Thymus (tissue), 14 donors: ENCODE measurements at places on chromosomes 3 and 15.

DNA sequence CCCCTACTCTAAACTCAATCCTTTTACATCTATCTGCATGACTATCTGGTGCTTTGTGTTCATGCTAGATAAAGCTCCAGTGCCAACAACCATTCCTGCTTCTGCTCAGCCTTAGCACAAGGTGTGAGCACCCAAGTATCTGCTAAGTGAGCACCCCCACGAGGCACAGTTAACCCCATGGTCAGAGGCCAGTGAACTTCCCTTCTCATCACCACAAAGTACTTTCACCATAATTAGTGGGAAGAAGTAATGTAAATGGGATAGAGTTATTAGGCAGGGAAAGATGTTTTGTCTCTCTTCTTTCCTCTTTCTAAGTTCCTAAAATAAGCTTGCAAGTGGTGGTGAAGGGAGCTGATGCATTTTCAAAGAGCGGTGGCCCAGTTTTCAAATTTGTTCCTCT lies 96.4 kb downstream of the ANO10 start:
- H3K27ac ChIP-seq: no peak overlapping the region
- H3K36me3 ChIP-seq: no peaks in the 10 kb centered on the region
- no peaks in the 10 kb centered on the region for H3K4me1 ChIP-seq
- H3K4me3 ChIP-seq: no peak overlapping the region

DNA sequence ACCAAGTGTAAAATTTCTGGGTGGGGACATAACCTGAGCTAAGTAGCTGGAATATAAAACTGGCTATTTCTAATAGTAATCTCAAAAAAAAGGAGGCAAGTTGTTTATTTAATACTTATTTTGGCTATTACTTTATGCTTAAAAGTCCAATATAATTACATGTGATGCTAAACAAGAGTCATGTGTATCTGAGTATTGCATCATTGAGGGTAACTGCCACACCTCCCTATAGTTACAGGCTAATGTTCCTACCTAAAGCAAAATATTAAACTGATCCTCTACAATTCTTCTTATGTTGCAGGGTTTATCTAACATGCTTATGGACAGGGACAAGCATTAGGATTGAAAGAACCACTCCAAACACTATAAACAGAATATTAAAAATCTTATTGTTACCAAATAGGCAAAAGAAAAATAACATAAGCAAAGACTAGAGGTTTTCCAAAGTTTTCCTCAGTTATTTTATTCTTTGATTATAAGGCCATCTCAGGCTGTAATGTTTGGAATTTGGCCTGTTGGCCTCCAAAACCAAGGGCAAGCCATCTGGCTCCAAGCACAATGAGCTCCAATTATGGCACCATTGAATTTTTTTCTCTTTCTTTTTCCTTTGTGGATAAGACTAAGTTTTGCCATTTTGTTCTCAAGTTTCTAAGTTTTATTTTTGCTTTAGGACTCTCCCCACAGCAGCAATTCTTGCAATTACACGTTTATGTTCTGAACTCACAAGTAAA lies 75.8 kb upstream of the ABI3BP start:
- H3K27ac ChIP-seq: no peak overlapping the region
- H3K36me3 ChIP-seq: no peaks in the 10 kb centered on the region
- no peak for DNase-seq

DNA sequence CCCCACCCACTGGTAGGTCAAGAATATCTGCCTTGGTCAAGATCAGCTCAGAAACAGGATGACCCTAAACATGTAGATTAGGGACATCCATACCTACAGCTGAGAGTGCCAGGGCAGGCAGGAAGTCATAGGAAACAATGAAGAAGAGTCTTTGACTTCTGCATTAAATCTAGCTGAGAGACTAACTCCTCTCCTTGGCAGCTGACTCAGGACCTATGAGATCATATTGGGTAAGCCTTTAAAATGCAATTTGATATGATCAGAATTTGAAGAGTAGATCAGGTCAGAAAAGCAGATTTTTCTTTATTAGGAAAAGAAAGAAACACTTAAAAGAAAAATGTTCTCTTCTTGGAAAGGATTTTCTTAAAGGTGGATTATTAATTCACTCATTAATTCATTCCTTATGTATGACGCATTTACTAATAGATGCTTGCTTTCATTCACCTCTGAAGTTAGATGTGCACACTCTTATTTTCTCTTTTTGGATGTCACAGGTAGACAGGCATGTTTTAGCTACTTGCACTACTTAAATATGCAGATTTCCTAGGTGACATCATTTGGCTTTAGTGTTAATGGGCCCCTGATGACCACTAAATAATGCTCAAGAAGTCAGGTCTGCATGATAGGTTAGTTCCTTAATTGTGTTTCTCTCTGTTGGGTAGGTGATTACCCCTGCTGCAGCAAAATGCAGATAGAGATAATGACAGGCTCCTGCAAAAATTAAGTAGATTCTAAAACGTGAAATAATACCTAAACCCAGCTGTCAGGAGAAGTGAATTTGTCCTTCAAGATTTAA lies 35.7 kb upstream of the GSK3B start:
- H3K4me1 ChIP-seq: no peaks in the 10 kb centered on the region
- H3K27ac ChIP-seq: no peak overlapping the region
- H3K36me3 ChIP-seq: no peaks in the 10 kb centered on the region
- no peaks in the 10 kb centered on the region for H3K27me3 ChIP-seq
- no peak overlapping the region for H3K4me3 ChIP-seq
- DNase-seq: no peak

- no peak for DNase-seq
- no peaks in the 10 kb centered on the region for H3K36me3 ChIP-seq
- no peaks in the 10 kb centered on the region for H3K27me3 ChIP-seq
- no peak overlapping the region for H3K27ac ChIP-seq
Observed at GRCh38 chr3:65778968-65779367, 259.8 kb downstream of the MAGI1 start.

GRCh38 chr3:55245351-55245750 lies 241.8 kb downstream of the WNT5A start:
- H3K4me3 ChIP-seq: no peak overlapping the region
- H3K27me3 ChIP-seq: no peaks in the 10 kb centered on the region
- no peaks in the 10 kb centered on the region for H3K4me1 ChIP-seq
- no peak for DNase-seq

GRCh38 chr15:92634671-92635201 lies 20.8 kb downstream of the FAM174B start:
- DNase-seq: no peak
- H3K4me1 ChIP-seq: no peaks in the 10 kb centered on the region
- H3K27ac ChIP-seq: no peak overlapping the region
- no peaks in the 10 kb centered on the region for H3K27me3 ChIP-seq

GRCh38 chr15:29596266-29596665 lies 226.0 kb downstream of the TJP1 start:
- DNase-seq: no peak
- H3K27me3 ChIP-seq: no peaks in the 10 kb centered on the region
- no peaks in the 10 kb centered on the region for H3K36me3 ChIP-seq
- no peak overlapping the region for H3K4me3 ChIP-seq
- no peaks in the 10 kb centered on the region for H3K4me1 ChIP-seq

DNA sequence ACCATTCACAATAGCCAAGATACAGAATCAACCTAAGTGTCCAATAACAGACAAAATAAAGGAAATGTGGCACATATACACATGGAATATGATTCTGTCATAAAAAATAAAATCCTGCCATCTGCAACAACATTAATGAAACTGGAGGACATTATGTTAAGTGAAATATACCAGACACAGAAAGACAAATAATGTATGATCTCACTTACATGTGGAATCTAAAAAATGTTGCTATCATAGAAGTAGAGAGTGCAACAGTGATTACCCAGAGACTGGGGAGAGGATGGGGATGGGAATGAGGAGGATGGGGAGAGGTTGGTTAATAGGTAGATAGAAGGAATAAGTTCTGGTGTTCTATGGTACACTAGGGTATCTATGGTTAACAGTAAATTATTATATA lies 28.7 kb downstream of the MRPL3 start:
- no peaks in the 10 kb centered on the region for H3K27me3 ChIP-seq
- no peaks in the 10 kb centered on the region for H3K4me1 ChIP-seq
- no peak for DNase-seq
- H3K27ac ChIP-seq: no peak overlapping the region
- peaks cover 14% of the 10 kb centered on the region for H3K36me3 ChIP-seq
- H3K4me3 ChIP-seq: no peak overlapping the region

- no peak overlapping the region for H3K4me3 ChIP-seq
- no peaks in the 10 kb centered on the region for H3K36me3 ChIP-seq
- DNase-seq: no peak
- H3K4me1 ChIP-seq: no peaks in the 10 kb centered on the region
- H3K27me3 ChIP-seq: no peaks in the 10 kb centered on the region
Observed at GRCh38 chr3:84096188-84096587, 862.6 kb upstream of the CADM2 start.

- no peaks in the 10 kb centered on the region for H3K27me3 ChIP-seq
- no peaks in the 10 kb centered on the region for H3K36me3 ChIP-seq
- no peaks in the 10 kb centered on the region for H3K4me1 ChIP-seq
- DNase-seq: no peak
- H3K4me3 ChIP-seq: no peak overlapping the region
- H3K27ac ChIP-seq: no peak overlapping the region
Observed at GRCh38 chr3:167166594-167167253, 213.4 kb downstream of the ZBBX start.

GRCh38 chr3:128372281-128372680 lies 94.4 kb downstream of the DNAJB8 start:
- DNase-seq: no peak
- no peaks in the 10 kb centered on the region for H3K27me3 ChIP-seq
- H3K36me3 ChIP-seq: peaks cover 14% of the 10 kb centered on the region
- H3K4me3 ChIP-seq: no peak overlapping the region

GRCh38 chr3:14876921-14877333 lies 58.2 kb downstream of the FGD5 start:
- no peaks in the 10 kb centered on the region for H3K27me3 ChIP-seq
- H3K36me3 ChIP-seq: no peaks in the 10 kb centered on the region
- H3K4me3 ChIP-seq: no peak overlapping the region

DNA sequence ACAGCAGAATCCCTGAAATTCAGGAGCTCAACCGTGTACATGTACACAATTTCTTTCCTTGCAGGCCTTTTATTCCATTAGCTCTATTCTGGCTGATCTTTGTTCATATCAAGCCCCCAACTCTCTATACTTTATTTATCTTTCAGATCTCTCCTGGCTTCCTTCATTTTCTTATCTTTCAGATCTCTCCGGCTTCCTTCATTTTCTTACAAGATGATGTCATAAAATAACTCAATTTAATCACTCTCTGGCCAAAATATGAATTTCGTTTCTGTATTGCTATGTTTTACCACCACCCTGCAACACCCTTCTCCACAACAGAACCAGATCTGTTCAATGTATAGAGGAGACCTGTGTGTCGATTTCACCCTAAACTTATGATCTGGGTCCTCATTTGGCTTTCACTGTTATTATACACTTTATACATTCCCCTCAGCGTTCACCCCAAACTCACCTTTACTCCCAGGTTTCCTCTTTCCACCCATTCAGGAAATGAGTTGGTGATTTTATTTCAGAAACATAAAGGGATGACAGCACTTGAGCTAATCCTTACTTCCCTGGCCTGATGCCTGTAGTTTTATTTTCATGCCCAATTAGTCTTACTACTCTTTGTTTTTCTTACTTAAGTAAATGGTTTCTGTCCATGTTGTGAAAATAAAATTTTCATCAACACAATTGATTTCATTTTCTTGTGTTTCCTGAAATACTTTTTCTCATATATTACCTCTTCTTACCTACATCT lies 195.5 kb downstream of the BCHE start:
- DNase-seq: no peak

GRCh38 chr3:175869404-175869803 lies 1010.3 kb downstream of the NAALADL2 start:
- no peaks in the 10 kb centered on the region for H3K27me3 ChIP-seq
- H3K36me3 ChIP-seq: no peaks in the 10 kb centered on the region
- no peak for DNase-seq
- no peak overlapping the region for H3K4me3 ChIP-seq
- H3K27ac ChIP-seq: no peak overlapping the region

GRCh38 chr15:85414495-85414894 lies 34.1 kb downstream of the AKAP13 start:
- H3K4me1 ChIP-seq: peaks cover 5% of the 10 kb centered on the region
- no peaks in the 10 kb centered on the region for H3K27me3 ChIP-seq
- no peaks in the 10 kb centered on the region for H3K36me3 ChIP-seq
- H3K4me3 ChIP-seq: no peak overlapping the region
- no peak overlapping the region for H3K27ac ChIP-seq

DNA sequence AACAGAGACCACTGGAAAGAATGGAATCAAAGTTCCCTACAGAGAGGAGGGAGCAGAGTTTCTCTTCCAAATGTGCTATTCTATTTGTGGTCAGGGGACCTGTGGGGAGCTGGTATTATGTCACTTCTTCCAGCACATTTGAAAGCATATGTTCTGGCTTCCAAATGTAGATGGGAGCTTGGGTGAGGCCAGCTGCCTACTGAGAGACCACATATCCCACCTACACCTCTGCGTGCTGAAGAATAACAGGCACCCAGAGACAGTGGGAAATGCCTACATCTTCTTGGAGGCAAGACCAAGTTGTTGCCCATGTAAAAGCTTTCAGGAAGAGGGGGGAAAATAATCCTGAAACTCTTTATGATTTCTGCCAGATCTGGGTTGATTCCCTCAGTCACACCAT lies 286.8 kb upstream of the UMPS start:
- H3K27ac ChIP-seq: no peak overlapping the region
- no peak for DNase-seq
- no peaks in the 10 kb centered on the region for H3K4me1 ChIP-seq
- no peaks in the 10 kb centered on the region for H3K27me3 ChIP-seq

GRCh38 chr3:152511904-152512303 lies 243.2 kb downstream of the MBNL1 start:
- no peak for DNase-seq
- no peak overlapping the region for H3K4me3 ChIP-seq
- no peak overlapping the region for H3K27ac ChIP-seq

GRCh38 chr3:158785972-158786371 lies 15.9 kb upstream of the MFSD1 start:
- no peaks in the 10 kb centered on the region for H3K27me3 ChIP-seq
- no peaks in the 10 kb centered on the region for H3K36me3 ChIP-seq
- H3K4me1 ChIP-seq: no peaks in the 10 kb centered on the region
- no peak for DNase-seq
- H3K4me3 ChIP-seq: no peak overlapping the region

- H3K36me3 ChIP-seq: no peaks in the 10 kb centered on the region
- no peaks in the 10 kb centered on the region for H3K4me1 ChIP-seq
- H3K27ac ChIP-seq: no peak overlapping the region
- DNase-seq: no peak
Observed at GRCh38 chr3:165212580-165212979, 16.4 kb upstream of the SLITRK3 start.

- H3K36me3 ChIP-seq: no peaks in the 10 kb centered on the region
- H3K4me1 ChIP-seq: no peaks in the 10 kb centered on the region
- DNase-seq: no peak
- H3K4me3 ChIP-seq: no peak overlapping the region
Observed at GRCh38 chr15:33963831-33964664, 4.2 kb upstream of the CHRM5 start.

GRCh38 chr3:48400824-48401433 lies 28.9 kb downstream of the FBXW12 start:
- H3K4me3 ChIP-seq: no peak overlapping the region
- H3K4me1 ChIP-seq: no peaks in the 10 kb centered on the region
- H3K27me3 ChIP-seq: peaks cover 3% of the 10 kb centered on the region
- peaks cover 3% of the 10 kb centered on the region for H3K36me3 ChIP-seq
- no peak overlapping the region for H3K27ac ChIP-seq

- no peaks in the 10 kb centered on the region for H3K36me3 ChIP-seq
- no peak overlapping the region for H3K4me3 ChIP-seq
- no peaks in the 10 kb centered on the region for H3K27me3 ChIP-seq
- H3K27ac ChIP-seq: no peak overlapping the region
- no peaks in the 10 kb centered on the region for H3K4me1 ChIP-seq
Observed at GRCh38 chr3:14227856-14228255, 49.2 kb downstream of the LSM3 start.
